Stimulated activated naive CD8-positive, alpha-beta T cell treated with anti-CD3 and anti-CD28 coated beads, Interleukin-15, amount 100 ng/mL, for 72 hours (primary cell): ENCODE measurements at places on chromosomes 16 and 17.

DNA sequence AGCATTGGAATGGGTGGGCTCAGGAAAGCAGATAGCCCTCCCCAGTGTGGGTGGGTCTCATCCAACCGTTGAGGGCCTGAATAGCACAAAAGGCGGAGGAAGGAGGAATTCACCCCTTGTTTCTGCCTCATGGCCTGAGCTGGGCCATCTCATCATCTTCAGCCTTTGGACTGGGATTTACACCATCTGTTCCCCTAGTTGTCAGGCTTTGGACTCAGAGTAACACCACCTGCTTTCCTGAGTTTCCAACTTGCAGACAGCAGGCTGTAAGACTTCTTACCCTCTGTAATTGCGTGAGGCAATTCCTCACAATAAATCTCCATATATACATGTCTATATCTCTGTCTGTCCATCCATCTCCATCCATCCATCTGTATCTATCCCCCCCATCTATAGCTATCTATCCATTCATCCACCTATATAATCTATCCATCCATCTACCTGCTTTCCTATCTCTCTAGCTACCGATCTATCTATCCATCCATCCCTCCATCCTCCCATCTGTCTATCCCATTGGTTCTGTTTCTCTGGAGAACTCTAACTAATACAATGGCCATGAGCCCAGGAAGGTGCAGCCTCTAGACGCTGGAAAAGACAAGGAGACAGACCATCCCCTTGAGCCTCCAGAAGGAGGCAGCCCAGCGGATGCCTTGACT, 21.3 kb downstream of the DNAH17 start:
- no peak for DNase-seq

- DNase-seq = no peak
Measured at GRCh38 chr17:38600416-38600815, 5.3 kb downstream of the SRCIN1 start.

DNA sequence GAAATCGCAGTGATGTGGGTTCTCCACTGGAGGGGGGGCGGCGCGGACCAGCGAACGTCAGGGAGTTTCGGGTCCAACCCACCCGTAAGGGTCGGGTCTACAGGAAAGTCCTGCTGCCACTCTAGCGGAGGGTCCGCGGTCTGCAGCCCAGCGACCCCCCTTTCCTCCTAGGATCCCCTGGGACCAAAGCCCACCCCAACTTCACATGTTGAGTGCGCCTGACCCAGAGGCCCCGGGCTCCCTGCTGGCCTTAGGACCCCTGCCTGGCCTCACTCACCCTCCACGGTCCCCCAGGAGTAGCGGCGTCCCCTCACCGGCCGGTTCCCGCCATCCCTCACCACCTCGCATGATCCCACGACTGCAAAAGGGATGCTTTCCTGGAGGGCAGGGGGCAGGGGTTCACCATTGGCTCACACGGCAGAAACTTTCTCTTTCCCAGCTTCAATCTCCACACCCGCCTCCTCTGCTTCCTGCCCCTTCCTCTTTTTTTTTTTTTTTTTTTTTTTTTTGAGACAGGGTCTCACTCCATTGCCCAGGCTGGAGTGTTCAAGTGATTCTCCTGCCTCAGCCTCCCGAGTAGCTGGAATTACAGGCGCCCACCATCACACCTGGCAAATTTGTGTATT, 3.1 kb downstream of the SEPTIN1 start:
- DNase-seq = no peak

GRCh38 chr16:9231039-9231438, 139.6 kb downstream of the HAPSTR1 start:
- DNase-seq = no peak

GRCh38 chr17:34858591-34859565, 102.4 kb downstream of the CCT6B start:
- no peak for DNase-seq
